COLO829 (cell line): ENCODE measurements at places on chromosomes 4 and X.

- DNase-seq: no peak
These were observed 56.2 kb downstream of the SMIM20 start for GRCh38 chr4:25970226-25970675.

DNA sequence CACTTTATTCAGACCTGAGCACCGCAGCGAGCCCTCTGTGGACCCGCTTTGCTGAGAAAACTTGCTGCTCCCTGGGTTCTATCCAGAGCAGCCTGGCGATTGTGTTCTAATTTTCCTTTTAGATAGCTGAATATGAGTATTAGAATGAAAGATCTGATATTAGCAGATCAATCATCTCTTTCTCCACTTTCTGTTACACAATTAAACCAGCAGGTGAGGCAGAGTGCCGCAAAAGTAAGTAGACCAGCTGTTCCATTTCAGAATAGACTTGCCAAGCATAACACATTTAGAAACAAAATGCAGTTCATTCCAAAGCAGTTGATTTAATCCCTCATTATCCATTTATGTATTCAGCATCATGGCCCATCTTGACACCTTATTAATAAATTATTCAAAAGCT is 58.6 kb downstream of the PALLD start:
- DNase-seq: no peak

DNA sequence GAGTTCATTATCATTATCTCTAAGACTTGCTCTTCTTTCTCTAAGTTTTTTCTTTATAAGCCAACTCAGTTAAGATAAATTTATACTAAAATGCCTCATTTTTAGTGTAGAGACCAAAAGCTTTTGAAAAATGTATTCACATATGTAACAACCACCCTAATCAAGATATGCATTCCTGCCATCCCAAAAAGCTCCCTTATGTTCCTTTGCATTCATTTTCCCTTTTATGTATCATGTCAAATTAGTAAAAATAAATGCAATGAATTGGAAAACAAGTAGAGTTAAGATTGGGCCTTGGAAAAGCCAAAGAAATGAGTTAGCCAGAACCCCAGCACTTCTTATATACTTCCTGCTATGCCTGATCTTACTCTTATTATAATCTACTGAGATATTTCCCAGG is 62.2 kb downstream of the NPY2R start:
- no peak for DNase-seq

DNA sequence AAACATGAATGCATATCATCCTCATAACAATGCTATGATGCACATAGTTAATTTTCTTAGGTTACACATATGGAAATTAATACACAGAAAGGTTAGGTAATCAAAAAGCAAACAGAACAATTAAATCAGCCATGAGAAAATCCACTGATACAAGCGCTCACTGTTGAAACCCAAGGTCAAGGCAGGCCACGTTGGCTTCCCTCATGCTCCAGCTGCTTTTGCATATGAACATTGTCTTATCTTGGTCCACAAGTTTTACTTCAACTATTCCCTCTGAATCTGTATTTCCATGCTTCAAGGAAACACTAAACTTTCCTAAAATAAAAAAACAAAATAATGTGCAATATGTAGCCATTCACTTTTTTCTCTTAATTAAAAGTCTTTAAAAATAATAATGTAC is 34.5 kb upstream of the PLA2G12A start:
- DNase-seq: no peak
